ENCODE measurements at places on chromosomes 16 and 17. TPM values are rescaled to one million over a fixed set of nuclear protein-coding genes. Genes with fewer than 3 reads are reported as not detected.

Gene LITAFD
- not detected for total RNA-seq

Gene MT1G
- total RNA-seq = 64.1 TPM

DNA sequence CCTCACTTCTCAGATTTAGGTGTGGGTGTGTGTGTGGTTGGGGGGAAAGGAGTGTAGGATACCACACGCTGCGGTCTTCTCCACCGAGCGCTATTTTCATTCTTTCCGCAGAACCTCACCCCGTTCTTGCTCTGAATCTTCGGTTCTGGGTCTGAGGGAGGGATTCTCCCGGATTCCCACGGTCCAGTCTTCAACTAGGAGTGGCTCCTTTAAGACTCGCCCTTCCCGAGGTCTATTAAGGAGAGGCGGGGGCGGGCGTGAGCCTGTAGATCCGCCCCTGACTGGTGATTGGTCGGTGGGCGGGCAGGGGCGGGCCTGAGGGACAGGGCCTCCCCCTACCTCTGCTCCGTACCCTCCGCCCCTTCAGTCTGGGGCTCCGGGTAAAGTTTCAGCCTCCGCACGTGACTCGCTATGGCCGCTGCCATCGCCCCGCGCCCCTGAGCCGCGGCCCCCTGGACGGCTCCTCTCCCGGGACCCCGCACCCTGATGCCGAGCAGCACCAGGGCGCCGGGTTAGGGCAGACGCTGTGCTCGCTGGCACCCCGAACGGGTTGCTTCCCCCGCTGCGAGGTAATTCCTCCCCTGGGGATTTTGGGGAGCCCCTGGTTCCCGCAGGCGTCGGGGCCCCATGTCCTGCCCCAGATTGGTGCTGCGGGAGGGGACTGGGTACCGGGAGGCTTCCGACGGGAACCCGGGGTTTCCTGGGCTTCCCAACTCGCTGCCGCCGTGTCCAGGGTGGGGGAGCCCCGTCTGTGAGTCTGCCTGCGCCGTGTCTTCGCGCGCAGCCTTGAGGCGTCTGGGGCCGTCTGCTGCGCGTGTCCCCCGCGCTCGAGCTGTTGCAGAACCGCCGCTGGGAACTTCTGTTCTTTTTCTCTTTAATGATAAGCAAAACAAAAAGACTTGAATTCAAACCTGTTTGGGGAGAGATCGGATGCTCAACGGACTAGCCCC lies 9.2 kb downstream of the RARA start:
- peaks cover 85% of the 10 kb centered on the region for H3K4me1 ChIP-seq
- no peaks in the 10 kb centered on the region for H3K36me3 ChIP-seq
- DNase-seq = peak; percentile 99
- H3K4me3 ChIP-seq = peak overlapping the region; percentile 92
- no peaks in the 10 kb centered on the region for H3K27me3 ChIP-seq
- peak overlapping the region; percentile 95 for H3K27ac ChIP-seq

- H3K27ac ChIP-seq = no peak overlapping the region
- no peak for DNase-seq
- no peak overlapping the region for H3K4me3 ChIP-seq
- peaks cover 5% of the 10 kb centered on the region for H3K4me1 ChIP-seq
Observed at GRCh38 chr17:44601973-44602372, 44.7 kb downstream of the FZD2 start.

- no peaks in the 10 kb centered on the region for H3K27me3 ChIP-seq
- no peaks in the 10 kb centered on the region for H3K36me3 ChIP-seq
- no peak overlapping the region for H3K4me3 ChIP-seq
- no peak for DNase-seq
- H3K4me1 ChIP-seq = peaks cover 3% of the 10 kb centered on the region
Observed at GRCh38 chr16:50629334-50629733, 51.8 kb downstream of the SNX20 start.

DNA sequence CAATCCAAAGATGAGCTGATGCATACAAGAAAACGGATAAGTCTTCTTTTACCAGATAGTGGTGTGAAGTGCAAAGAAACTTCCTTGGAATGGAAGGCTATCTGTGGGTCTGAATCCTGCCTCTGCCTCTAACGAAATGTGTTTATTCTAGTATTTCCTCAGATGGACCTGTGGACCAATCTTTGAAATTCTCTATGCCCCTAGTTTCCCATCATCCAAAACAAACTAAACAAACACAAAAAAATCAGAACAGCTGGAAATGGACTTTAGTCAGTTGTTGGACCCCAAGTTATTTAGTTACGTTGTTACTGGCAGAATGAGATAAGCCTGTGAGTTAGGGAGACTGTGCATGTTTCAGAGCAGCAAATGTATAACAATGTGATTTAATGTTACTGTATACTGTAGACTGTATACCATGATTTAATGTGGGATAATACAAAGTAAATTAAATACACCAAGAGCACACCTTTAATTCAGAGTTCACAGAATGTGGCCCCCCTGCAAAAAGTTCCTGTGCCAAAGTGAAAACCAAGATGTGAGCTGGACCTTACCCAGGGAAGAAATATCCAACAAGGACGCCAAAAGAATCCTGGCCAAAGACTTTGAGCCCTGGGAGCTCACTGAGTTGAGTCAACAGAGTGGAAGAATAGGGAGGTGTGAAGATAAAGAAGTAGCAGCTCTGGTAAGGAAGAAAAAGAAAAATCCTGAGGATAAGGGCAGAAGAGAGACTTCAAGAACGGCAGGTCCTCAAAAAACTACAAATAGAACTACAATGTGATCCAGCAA lies 255.2 kb downstream of the CNTNAP4 start:
- H3K36me3 ChIP-seq = no peaks in the 10 kb centered on the region
- no peak overlapping the region for H3K4me3 ChIP-seq
- H3K27ac ChIP-seq = peak overlapping the region; percentile 66
- H3K27me3 ChIP-seq = no peaks in the 10 kb centered on the region

- peak; percentile 74 for DNase-seq
- no peaks in the 10 kb centered on the region for H3K27me3 ChIP-seq
- H3K4me1 ChIP-seq = no peaks in the 10 kb centered on the region
- H3K36me3 ChIP-seq = no peaks in the 10 kb centered on the region
- no peak overlapping the region for H3K4me3 ChIP-seq
- H3K27ac ChIP-seq = no peak overlapping the region
Observed at GRCh38 chr16:84065536-84066132, 23.0 kb upstream of the SLC38A8 start.
